ENCODE measurements at places on chromosomes 3 and 15. TPM values are rescaled to one million over a fixed set of nuclear protein-coding genes. Genes with fewer than 3 reads are reported as not detected.

DNA sequence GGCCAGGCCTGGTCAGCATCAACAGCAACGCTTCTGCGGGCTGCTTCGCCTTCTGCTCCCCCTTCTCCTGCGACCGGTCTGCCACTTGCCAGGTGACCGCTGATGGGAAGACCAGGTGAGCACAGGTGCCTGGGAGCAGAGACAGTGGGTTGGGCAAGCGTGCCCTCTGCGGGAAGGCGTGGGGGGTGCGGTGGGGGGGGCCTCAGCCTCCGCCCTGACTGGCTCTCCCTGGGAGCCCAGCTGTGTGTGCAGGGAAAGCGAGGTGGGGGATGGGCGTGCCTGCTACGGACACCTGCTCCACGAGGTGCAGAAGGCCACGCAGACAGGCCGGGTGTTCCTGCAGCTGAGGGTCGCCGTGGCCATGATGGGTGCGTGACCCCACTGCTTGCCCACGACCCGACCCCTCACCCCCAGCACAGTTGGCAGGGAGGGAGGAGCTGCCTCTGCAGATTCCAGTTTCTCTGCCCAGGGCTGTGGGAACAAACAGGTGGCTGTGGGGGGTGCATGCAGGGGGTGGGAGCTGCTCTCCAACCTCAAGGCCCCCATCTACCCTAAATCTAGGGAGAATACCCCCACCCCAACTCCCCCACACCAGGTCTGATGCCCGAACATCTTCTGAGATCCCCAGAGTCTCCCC is 8.8 kb downstream of the STAB1 start:
- DNase-seq = no peak

FGF7 gene
- total RNA-seq = 63.6 TPM

DNA sequence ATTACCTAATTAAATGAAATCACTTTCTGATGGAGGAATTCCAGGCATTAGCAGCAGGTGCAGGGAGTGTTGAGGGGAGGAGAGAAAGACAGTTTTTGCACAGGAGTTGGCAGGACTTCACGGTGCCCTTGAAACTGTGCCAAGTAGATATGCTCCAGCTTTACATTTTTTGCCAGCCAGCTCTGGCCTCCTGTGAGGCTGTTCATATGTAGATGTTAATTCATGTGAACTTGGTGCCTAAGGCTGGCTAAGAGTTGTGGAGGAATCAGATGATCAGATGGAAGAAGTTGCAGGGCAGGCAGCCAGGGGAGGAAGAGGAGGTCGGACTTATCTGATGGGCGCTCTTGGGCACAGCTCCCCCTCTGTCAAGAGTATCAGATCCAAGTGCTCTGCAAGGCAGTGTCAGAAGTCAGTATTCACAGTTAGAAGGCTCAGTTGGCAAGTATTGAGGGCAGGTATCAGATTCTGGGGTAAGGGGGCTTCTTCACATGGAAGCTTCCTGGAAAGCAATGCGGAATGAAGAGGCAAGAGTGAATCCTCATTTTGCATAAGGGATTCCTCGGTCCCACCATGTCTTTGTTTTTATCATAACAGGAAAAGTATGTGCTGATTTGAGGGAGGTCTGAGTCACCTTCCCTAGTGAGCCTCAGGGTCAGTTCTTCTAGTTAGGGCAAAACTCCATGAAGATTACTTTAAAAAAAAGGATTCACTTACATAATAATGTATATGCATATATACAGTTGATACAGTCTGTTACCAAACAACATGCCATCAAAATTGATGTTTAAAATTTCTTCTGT is 172.6 kb upstream of the UMPS start:
- no peak for DNase-seq

DNA sequence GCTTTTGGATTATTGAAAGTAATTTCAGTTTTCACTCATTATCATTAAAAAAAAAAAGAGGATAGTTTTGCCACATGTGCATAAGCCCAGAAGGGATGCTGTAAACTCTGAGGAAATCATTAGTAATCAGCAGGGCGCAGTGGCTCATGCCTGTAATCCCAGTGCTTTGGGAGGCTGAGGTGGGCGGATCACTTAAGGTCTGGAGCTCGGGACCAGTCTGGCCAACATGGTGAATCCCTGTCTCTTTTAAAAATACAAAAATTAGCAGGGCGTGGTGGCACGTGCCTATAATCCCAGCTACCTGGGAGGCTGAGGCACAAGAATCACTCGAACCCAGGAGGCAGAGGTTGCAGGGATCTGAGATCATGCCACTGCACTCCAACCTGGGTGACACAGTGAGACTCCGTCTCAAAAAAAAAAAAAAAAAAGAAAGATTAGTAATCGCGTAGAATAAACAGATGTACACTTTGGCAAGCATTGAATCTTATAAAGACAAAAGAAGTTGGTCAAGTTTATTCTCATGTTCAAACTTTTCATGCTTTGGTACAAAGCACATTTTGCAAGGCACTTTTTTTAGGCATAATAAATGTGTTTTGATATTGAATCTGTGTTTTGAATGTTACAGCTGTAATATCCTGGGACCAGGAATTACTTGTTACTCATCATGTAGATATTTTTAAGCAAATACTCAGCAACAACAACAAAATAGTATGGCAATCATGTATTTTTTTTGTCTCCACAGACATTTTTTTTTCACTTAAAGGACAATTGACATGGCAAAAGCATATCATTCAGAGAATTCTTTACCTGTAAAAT is 93.2 kb upstream of the AGTR1 start:
- DNase-seq = no peak

CFAP92 gene
- 0.68 TPM for total RNA-seq
